Stimulated activated CD4-positive, alpha-beta T cell treated with anti-CD3 and anti-CD28 coated beads, Interleukin-15, amount 100 ng/mL, for 24 hours (primary cell): ENCODE measurements at places on chromosomes 3 and 15.
A peak's percentile ranks its signal among the peaks of the same experiment; 100 is the strongest.

DNA sequence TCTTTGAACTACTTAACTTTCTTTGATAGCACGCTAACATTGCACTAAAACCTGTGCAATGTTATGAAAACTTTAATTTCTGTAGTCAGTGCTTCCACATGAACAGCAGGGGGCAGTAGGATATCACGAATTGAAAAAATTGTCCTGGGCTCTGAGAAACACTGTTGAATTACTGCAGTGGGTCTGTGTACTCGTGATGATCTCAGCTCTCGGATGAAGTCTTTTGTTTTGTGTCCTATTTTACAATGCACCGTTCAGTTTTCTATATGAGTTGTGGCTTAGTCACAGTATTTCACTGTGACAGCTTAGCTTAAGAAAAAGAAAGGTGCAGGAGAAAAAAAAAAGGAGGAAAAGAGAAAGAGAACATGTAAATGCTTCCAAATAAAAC lies 141.3 kb upstream of the CCDC54 start:
- DNase-seq: peak; percentile 26

- DNase-seq: no peak
Observed at GRCh38 chr15:71548401-71548807, 261.9 kb upstream of the NR2E3 start.

DNA sequence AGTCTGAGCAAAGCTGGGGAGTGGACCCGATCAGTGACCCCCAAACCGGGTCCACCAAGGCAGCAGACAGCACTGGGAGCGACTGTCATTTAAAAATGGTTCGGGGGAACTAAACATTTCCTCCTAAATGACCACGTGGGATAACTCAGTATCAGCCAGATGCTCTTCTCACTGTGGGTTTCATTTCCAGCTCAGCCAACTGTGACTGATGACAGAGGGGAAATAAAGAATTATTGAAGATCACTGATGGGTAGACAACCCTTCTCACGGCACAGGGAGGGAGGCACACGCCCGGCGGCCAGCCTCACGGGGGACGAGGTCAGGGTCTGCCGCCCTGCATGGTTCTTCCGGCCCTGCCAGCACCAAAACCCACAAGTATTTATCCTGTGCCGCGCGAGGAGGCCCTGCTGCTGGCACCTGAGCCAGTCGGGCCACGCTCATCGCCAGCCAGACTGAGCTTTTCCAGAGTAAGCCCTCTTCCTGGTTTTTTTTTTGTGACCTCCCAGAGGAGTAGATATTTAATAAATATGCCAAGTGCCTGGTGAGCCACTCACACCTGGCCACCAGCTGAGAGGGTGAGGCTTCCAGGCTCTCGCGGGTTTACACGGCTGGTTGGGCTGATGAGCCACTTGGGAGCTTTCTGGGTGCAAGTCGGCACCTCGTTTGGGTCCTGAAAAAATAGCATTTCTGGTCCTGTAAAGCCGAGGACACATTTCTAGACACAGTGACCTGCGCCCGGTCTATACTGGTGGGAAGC lies 6.2 kb downstream of the MELTF start:
- no peak for DNase-seq

DNA sequence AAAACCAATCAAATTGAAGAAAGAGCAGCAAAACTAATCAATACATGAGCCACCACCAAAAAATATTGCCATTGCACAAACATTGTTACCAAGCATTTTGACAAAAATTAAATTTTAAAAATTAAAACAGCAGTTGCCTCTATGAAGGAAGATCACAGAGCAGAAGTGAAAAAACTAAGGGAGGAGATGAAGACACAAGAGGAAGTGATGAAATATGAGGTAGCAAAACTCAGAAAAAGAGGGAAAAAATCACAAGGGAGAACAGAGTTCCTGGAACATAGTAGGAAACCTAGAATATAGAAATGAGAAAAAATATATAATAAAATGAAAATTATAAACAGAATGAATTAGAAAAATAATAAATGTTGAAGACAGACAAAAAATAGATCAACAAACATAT lies 7.3 kb upstream of the SERPINI2 start:
- DNase-seq: no peak

GRCh38 chr3:71466483-71466882 lies 117.0 kb downstream of the FOXP1 start:
- DNase-seq: no peak
